Muscle of leg (tissue), 16 donors: ENCODE measurements at places on chromosomes 6 and 20.

- H3K27ac ChIP-seq: no peak overlapping the region
- H3K36me3 ChIP-seq: no peaks in the 10 kb centered on the region
- no peak overlapping the region for H3K4me3 ChIP-seq
- DNase-seq: no peak
Observed at GRCh38 chr6:137666202-137666774, 172.1 kb upstream of the OLIG3 start.

GRCh38 chr6:32140420-32141046 lies 10.4 kb upstream of the FKBPL start:
- no peaks in the 10 kb centered on the region for H3K4me1 ChIP-seq
- peaks cover 5% of the 10 kb centered on the region for H3K27me3 ChIP-seq
- H3K4me3 ChIP-seq: no peak overlapping the region
- DNase-seq: no peak
- H3K27ac ChIP-seq: no peak overlapping the region

GRCh38 chr6:149235130-149235561 lies 82.4 kb upstream of the TAB2 start:
- no peak overlapping the region for H3K27ac ChIP-seq
- no peaks in the 10 kb centered on the region for H3K36me3 ChIP-seq
- H3K4me3 ChIP-seq: no peak overlapping the region
- DNase-seq: peak; percentile 72

DNA sequence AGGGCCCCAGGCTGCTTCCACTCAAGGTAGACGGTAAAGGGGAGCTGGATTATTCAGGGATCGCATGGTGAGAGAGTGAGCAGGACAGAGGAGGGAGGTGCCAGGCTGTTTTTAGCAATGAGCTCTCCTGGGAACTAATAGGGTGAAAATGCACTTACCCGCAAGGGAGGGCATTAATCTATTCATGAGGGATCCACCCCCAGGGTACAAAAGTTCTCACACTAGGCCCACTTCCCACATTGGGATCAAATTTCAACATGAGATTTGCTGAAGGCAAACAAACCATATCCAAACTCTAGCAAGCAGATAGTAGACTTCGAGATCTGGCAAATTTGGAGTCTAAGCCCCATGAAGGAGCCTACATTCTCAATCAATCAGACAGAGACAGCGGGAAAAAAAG lies 408.6 kb downstream of the RNF144B start:
- H3K4me3 ChIP-seq: no peak overlapping the region
- H3K27ac ChIP-seq: no peak overlapping the region
- no peaks in the 10 kb centered on the region for H3K36me3 ChIP-seq
- H3K27me3 ChIP-seq: no peaks in the 10 kb centered on the region
- DNase-seq: no peak
- no peaks in the 10 kb centered on the region for H3K4me1 ChIP-seq

- H3K4me3 ChIP-seq: no peak overlapping the region
- H3K27me3 ChIP-seq: no peaks in the 10 kb centered on the region
- peaks cover 36% of the 10 kb centered on the region for H3K36me3 ChIP-seq
- no peaks in the 10 kb centered on the region for H3K4me1 ChIP-seq
- H3K27ac ChIP-seq: no peak overlapping the region
Observed at GRCh38 chr6:73491377-73491776, 29.5 kb downstream of the EEF1A1 start.

DNA sequence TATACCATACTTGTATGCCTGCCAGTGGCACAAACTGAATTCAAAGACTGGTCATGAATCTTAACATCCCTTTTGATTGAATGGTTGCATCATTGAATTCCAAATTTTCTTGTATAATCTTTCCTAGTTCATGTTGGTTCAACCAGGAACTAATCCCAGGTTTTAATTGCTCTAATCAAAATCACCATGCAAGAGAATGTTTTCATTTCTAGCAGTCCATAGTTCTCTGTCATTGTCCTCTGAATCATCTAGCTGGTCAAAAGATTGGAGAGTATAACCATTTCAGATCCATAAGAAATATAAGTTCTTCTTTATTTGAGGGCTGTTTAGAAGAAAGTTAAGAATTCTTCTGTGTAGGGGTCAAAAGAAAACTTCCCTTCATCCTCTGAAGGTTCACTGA lies 57.2 kb downstream of the ZNF292 start:
- no peak overlapping the region for H3K27ac ChIP-seq
- H3K36me3 ChIP-seq: peaks cover 7% of the 10 kb centered on the region
- no peak overlapping the region for H3K4me3 ChIP-seq
- DNase-seq: no peak
- no peaks in the 10 kb centered on the region for H3K27me3 ChIP-seq
- H3K4me1 ChIP-seq: no peaks in the 10 kb centered on the region

DNA sequence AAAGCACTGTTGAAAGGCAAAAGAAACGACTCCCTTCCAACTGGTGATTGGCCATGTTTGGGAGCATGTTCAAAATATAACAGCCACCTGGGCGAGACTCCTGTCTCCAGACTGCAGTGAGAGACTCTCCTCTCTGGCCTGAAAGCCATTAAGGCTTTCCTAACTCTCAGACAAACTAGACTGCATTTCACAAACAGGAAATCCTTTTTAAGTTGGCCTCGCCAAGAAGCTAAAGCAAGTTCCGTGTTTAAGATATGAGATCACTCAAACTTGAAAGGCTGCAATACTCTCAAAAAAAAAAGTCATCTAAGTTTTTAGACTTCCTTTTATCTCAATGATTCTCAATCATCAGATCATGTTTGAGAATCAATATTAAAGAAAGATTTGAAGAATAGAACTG lies 117.0 kb downstream of the TFAP2A start:
- no peaks in the 10 kb centered on the region for H3K4me1 ChIP-seq
- H3K4me3 ChIP-seq: no peak overlapping the region
- DNase-seq: peak; percentile 39
- no peaks in the 10 kb centered on the region for H3K27me3 ChIP-seq
- H3K27ac ChIP-seq: no peak overlapping the region
- H3K36me3 ChIP-seq: no peaks in the 10 kb centered on the region

DNA sequence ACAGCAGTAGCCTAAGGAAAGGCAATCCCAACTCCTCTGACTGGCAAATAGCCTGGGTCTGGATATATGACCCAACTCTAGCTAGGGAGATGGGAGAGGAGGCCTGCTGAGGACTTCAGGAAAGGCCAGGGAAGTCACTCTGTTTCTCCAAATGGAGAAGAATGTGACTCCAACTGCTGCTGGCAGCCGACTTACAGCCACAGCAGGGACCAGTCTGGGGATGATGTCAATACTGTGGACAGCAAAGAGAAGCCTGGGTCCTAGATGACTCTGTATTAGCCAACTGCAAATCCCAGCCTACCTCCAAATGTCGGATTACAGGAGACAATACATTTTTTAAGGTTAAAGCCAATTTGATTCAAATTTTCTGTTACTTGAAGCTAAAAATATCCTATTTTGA lies 232.6 kb downstream of the FOXC1 start:
- no peak overlapping the region for H3K4me3 ChIP-seq
- H3K36me3 ChIP-seq: no peaks in the 10 kb centered on the region
- no peak for DNase-seq

GRCh38 chr6:88111991-88112390 lies 54.2 kb downstream of the CNR1 start:
- no peak overlapping the region for H3K27ac ChIP-seq
- H3K4me3 ChIP-seq: no peak overlapping the region
- H3K4me1 ChIP-seq: no peaks in the 10 kb centered on the region
- DNase-seq: no peak
- H3K27me3 ChIP-seq: no peaks in the 10 kb centered on the region

GRCh38 chr6:25366903-25367545 lies 87.8 kb downstream of the CARMIL1 start:
- peaks cover 11% of the 10 kb centered on the region for H3K4me1 ChIP-seq

DNA sequence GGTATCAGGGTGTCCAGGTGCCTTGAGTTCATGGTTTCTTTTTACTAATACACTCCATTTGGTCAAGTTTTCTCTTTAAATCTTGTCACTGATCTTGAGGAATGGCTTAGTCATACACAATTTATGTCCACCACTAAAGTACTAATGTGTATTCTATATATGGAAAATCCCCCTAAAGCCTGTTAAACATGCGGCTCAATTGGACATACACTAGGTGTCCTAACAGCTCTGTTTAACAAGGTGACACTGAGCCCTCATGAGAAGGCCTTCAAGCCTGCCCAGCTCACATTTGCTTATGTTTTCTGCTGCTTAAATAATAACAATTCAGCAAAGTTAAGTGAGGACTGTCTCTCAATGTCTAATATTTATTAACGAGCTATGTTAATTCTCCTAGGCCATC lies 31.5 kb downstream of the PDE7B start:
- H3K4me3 ChIP-seq: no peak overlapping the region
- H3K36me3 ChIP-seq: no peaks in the 10 kb centered on the region
- no peaks in the 10 kb centered on the region for H3K27me3 ChIP-seq
- H3K27ac ChIP-seq: peak overlapping the region; percentile 22
- DNase-seq: no peak

- peaks cover 5% of the 10 kb centered on the region for H3K4me1 ChIP-seq
- H3K27me3 ChIP-seq: no peaks in the 10 kb centered on the region
- no peaks in the 10 kb centered on the region for H3K36me3 ChIP-seq
- H3K4me3 ChIP-seq: no peak overlapping the region
- no peak overlapping the region for H3K27ac ChIP-seq
Observed at GRCh38 chr6:15901141-15902115, 227.5 kb upstream of the MYLIP start.

DNA sequence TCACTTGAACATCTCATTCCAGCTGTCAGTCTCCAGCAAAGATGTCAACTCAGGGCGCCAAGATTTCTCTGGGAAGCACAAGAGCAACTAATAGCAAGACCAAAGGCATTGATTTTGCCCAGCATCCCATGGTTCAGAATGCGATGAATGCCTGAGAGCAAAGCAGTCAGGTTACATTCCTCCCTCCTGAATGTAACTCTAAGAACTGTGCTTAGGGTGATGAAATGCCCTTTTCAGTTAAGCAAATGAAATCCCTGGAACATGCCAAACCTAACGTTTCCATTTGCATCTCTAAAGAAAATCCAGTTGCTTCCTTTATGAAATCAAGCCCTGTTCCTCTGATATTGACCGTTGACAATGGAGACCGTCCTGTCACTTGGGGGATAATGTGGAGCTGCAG lies 224.0 kb upstream of the PLN start:
- H3K4me3 ChIP-seq: no peak overlapping the region
- no peaks in the 10 kb centered on the region for H3K4me1 ChIP-seq
- no peak overlapping the region for H3K27ac ChIP-seq
- H3K36me3 ChIP-seq: no peaks in the 10 kb centered on the region
- no peaks in the 10 kb centered on the region for H3K27me3 ChIP-seq
- no peak for DNase-seq

- peak; percentile 56 for DNase-seq
- H3K27ac ChIP-seq: no peak overlapping the region
- peaks cover 6% of the 10 kb centered on the region for H3K4me1 ChIP-seq
- no peaks in the 10 kb centered on the region for H3K27me3 ChIP-seq
Observed at GRCh38 chr20:40956542-40957264, 71.9 kb upstream of the TOP1 start.

- H3K27ac ChIP-seq: no peak overlapping the region
- H3K4me1 ChIP-seq: no peaks in the 10 kb centered on the region
- H3K27me3 ChIP-seq: peaks cover 4% of the 10 kb centered on the region
- H3K36me3 ChIP-seq: no peaks in the 10 kb centered on the region
- no peak for DNase-seq
Observed at GRCh38 chr20:774016-774659, 5.8 kb upstream of the SLC52A3 start.

DNA sequence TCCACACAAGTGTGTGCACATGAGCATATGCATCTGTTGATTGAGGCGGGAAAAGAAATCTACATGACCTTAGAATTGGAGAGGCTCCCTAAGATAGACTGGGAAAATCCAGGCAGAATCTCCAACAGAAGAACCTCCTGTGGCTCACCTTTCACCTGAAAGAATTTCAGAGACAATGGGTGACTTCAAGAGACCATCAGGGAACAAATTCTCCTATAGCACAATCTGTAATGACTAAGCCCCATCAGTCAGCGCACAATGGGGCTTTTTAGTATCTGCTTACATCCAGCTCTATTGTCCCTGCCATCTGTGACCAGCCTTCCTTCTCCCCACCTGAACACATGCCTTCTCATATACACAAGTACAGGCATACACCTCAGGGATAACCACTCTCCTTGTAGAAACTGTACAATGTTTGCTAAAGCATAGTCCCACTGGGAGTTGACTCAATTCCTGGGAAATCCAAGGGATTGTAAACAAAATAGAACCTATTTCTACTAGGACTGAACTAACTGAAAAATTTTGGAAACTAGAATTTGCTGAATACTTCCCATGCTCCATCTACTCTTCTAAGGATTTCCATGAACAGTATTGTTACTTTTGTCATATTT lies 150.8 kb upstream of the STXBP5 start:
- H3K4me3 ChIP-seq: no peak overlapping the region
- H3K36me3 ChIP-seq: no peaks in the 10 kb centered on the region
- no peak for DNase-seq
- peaks cover 2% of the 10 kb centered on the region for H3K4me1 ChIP-seq
- H3K27me3 ChIP-seq: no peaks in the 10 kb centered on the region
- no peak overlapping the region for H3K27ac ChIP-seq
